GM23248 (cell line): ENCODE measurements at places on chromosomes 1 and 21. TPM values are rescaled to one million over a fixed set of nuclear protein-coding genes. Genes with fewer than 3 reads are reported as not detected.

Gene RUNX3
- 0.43 and 2.7 TPM in 2 replicates for total RNA-seq

Gene UBE2Q1
- 31.9 and 37.9 TPM in 2 replicates for total RNA-seq

Gene FCRL2
- total RNA-seq = not detected in 2 replicates

Gene NIPAL3
- 71.5 and 78.4 TPM in 2 replicates for total RNA-seq

DNA sequence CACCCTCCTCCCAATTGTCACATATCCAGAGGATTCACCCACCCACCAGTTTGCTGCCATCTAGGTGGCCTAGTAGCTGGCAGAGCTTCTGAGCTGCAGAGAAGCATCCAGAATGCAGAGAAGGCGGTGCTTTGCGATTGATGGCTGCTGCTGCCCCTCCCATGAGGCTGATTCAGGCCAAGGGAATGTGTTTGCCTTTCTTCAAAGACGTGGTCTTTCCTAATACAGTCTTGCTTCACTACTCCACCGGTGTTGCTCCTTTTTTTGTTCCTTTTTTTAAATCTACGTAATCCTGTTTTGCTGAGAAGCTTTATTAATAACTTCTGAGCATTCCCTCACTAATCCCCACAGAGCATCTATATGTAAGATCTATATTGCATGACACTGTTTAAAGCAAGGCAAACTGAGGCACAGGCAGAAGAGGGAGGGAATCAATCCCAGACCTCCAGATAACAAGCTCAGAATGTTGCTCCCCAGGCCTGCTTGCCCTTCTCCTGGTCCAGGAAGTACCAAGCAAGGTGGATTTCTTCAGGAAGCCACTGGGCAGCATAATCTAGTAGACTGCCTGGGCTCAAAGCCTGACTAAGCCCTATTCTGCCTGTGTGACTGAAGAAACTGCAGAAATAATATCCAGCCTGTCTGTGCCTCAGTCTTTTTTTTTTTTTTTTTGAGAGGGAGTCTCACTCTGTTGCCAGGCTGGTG lies 275.5 kb upstream of the FMN2 start:
- DNase-seq = peak; percentile 62
- H3K36me3 ChIP-seq = no peaks in the 10 kb centered on the region
- no peak overlapping the region for H3K4me3 ChIP-seq
- no peaks in the 10 kb centered on the region for H3K27me3 ChIP-seq
- H3K27ac ChIP-seq = no peak overlapping the region

- no peaks in the 10 kb centered on the region for H3K36me3 ChIP-seq
- no peaks in the 10 kb centered on the region for H3K4me1 ChIP-seq
- H3K4me3 ChIP-seq = no peak overlapping the region
- no peak for DNase-seq
- no peaks in the 10 kb centered on the region for H3K27me3 ChIP-seq
Observed at GRCh38 chr1:31814041-31814511, 1.7 kb downstream of the SPOCD1 start.

GRCh38 chr1:81799939-81800694 lies 617 bp upstream of the ADGRL2 start:
- peaks cover 16% of the 10 kb centered on the region for H3K4me1 ChIP-seq
- H3K27ac ChIP-seq = peak overlapping the region; percentile 71
- H3K27me3 ChIP-seq = no peaks in the 10 kb centered on the region
- H3K36me3 ChIP-seq = no peaks in the 10 kb centered on the region

DNA sequence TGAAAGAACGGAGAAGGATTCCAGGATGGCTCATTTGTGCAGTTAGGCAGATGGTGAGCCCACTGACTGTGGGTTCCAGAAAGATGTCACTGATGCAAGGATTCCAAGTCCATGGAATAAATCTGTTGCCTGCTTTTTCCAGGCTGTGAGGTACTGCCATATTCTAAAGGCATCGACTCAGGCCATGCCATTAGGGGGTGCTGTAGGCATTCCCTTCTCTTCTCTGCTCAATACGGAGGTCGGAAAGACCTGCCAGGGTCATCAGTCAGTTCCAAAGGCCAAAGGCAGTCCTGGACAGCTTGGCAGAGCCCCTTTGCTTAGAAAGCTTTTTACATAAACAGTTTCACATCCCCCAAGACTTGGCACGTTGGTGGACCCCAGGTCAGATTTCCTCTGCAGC lies 31.7 kb upstream of the TMEM125 start:
- H3K27ac ChIP-seq = no peak overlapping the region
- H3K27me3 ChIP-seq = no peaks in the 10 kb centered on the region
- no peak overlapping the region for H3K4me3 ChIP-seq
- H3K36me3 ChIP-seq = no peaks in the 10 kb centered on the region

- no peaks in the 10 kb centered on the region for H3K4me1 ChIP-seq
- no peaks in the 10 kb centered on the region for H3K36me3 ChIP-seq
- H3K4me3 ChIP-seq = no peak overlapping the region
- H3K27me3 ChIP-seq = peaks cover 6% of the 10 kb centered on the region; the same call in 1 of the 2 replicates
Observed at GRCh38 chr1:111963985-111964738, 25.3 kb downstream of the KCND3 start.

GRCh38 chr1:116690396-116690848 lies 22.9 kb upstream of the IGSF3 start:
- DNase-seq = no peak
- peaks cover 18% of the 10 kb centered on the region for H3K4me1 ChIP-seq
- no peak overlapping the region for H3K4me3 ChIP-seq
- H3K27me3 ChIP-seq = 0 out of 2 replicates have a peak, but pooled peaks cover 2% of the 10 kb centered on the region
- no peaks in the 10 kb centered on the region for H3K36me3 ChIP-seq

- H3K27ac ChIP-seq = peak within 1 kb of the TSS; percentile 58
- H3K36me3 ChIP-seq = no peaks in the 10 kb centered on the region
- peak within 1 kb of the TSS; percentile 79 for H3K4me3 ChIP-seq
- peak; percentile 87 for DNase-seq
Observed at GRCh38 chr1:32538887-32539583, at the start of gene ZBTB8A. Gene ZBTB8A, plus strand, starts transcription at chr1:32539427. Its CDS starts 53,505 bp downstream, at chr1:32592932.

DNA sequence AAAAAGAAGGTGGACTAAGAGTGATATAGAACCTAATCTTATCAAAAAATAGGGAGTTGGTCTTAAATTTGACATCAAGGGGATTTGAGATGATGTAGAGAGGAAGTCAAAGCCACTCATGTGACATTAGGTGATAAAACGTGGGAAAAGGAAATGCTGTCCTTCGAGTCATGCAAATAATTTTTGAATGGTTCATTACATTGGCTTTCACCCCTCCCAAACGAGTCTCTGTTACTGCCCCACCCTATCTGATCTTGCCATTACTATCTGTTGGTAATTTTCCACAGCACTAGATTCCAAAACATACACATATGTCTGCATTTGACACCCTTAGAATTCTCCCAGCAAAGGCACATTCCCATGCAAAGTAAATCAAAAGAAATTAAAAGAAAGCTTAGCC lies 531.1 kb upstream of the ADAMTS5 start:
- DNase-seq = peak; percentile 38
- H3K27me3 ChIP-seq = no peaks in the 10 kb centered on the region
- no peaks in the 10 kb centered on the region for H3K36me3 ChIP-seq
- no peak overlapping the region for H3K27ac ChIP-seq
